ENCODE measurements at places on chromosomes 4 and X.

DNA sequence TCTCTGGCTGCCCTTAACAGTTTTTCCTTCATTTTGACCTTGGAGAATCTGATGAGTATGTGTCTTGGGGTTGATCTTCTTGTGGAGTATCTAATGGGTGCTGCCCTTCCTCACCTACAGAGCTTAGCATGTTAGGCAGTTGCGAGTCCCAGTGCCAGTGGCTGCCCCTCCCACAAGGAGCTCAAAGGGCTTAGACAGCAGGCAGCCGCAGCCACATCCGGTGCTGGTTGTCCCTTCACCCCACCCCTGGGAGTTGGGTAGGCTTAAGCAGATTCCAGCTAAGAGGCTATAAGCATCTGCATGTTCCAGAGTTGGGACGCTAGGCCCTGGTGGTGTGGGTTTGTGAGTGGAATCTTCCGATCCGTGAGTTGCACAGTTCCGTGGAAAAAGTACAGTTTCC is 322.1 kb upstream of the ARX start:
- no peak for DNase-seq

DNA sequence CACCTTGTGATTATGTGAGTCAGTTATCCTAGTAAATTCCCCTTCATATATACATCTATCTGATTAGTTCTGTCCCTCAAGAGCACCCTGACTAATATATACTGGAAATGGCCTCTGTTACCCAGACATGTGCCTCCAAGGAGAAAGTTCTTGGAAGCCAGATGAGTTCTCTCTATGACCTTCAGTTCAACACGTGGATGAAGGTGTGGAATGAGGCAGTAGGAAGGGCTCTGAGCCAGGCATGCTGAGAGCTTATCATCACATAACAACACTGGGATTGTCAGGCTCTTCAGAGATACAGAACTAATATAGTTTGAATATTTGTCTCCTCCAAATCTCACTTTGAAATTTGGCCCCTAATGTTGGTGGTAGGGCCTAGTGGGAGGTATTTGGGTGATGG is 44.4 kb upstream of the DHRSX start:
- DNase-seq: no peak

- DNase-seq: no peak
Observed at GRCh38 chr4:7147661-7148310, 44.6 kb upstream of the SORCS2 start.

DNA sequence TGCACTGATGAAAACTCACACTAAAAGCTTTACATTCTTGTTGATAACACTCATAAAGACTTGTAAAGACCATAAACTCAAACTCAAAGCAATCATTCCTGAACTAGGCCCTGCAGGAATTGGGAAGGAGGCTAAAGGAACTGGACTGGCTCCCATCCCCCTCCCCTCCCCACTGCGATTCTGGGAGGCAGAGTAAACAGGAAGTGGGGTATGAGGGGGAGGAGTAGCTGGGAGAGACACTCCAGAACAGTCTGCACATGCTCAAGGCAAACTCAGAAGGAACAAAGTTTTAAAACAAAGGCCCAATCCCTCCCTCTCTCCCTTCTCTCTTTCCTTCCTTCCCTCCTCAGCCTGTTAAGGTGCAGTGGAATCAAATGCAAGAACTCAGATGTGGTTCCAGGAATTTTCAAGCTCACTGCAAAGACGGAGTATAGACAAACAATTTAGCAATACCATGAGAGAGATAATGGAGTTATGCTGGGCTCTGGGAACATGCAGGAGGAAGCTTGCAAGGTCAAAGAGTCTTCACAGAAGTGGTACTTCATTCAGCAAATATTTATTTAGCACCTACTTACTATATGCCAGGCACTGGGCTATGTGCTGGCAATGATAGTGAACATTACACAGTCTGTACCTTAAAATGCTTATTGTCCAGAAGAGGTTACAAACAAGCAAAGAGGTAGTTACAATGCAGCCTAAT is 15.9 kb downstream of the MID1IP1 start:
- DNase-seq: no peak

DNA sequence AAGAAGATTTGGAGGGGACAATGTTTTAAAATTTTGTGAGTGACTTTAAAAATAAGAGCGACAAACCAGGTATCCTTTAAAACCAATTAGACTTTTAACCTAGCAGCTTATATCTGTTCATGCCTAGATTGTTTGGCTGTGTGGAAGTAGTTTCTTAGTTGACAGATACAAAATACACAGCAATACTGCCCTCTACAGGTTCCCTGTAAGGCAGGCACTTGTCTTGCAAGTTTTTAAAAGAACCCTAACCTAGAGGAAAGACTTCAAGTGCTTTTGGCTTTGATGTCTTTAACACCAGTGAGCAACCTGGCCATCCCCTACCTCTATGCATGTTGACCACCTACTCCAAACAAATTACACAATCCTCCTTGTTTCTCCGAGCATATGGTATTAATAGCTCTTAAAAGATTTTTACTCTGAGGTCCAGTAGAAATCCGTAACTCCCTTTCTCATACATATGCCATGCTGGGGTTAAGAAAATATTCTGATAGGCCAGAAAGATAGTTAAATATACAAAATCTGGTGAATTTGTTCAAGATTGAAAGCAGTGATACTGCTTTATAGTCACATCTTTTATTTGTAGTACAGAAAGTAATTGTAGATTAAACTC is 273.0 kb downstream of the ARHGAP24 start:
- DNase-seq: peak; percentile 85

DNA sequence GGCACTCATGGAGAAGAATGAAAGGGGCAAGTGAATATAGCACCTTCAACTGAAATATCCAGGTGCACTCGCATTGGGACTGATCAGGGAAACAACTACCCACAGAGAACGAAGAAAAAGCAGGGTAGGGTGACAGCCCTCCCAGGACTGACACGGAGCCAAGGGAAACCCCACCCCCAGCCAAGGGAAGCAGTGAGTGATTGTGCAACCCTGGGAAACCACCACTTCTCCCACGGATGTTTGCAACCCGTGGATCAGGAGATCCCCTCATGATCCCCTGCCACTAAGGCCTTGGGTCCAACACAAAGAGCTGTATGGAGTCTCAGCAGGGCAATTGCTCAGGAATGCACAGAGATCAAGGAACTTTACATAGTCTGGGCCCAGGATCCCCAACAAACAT is 158.5 kb upstream of the HCCS start:
- no peak for DNase-seq

GRCh38 chr4:111040904-111041303 is 418.0 kb upstream of the PITX2 start:
- DNase-seq: no peak

GRCh38 chr4:4689694-4690440 is 148.0 kb upstream of the STX18 start:
- DNase-seq: no peak

DNA sequence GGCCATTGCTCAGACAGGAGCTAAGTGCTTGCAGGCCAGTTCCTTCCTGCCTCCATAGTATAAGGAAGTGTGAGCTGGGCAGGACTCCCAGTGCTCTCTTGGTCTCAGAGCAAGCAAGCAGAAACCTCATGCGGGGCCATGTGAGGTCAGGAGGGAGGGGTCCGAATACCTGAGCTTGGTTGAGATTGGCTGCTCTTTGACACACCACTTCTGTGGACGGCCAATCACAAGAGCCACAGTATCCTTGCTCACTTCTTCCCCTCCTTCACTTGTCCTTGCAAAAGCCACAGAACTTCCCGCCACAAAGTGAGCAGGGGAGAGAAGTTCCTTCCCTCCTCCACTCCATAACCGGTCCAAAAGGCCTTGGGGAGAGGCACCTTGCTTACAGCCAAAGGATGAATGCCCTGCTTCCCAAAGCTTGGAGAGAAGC is 56.7 kb downstream of the PRPS1 start:
- peak; percentile 47 for DNase-seq

DNA sequence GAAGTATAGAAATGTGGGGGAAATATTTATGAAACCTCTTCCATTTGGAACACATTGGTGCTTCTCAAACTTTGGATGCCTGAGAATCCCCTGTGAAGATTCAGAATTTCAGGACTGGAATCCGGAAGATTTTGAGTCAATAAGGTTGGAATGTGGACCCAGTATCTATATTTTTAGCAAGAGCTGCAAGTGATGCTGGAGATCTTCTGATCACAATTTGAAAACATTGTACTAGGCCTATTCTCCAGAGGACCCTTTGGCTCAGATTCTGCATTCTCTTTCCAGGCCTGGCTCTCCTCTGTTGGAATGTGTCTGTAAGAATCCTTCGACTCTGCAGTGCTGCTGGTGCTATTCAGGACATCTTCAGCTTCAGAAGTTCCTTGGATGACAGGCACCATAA is 2.4 kb upstream of the PKD2 start:
- peak; percentile 54 for DNase-seq

- DNase-seq: no peak
Observed at GRCh38 chrX:6885396-6885795, 262.1 kb upstream of the STS start.

- no peak for DNase-seq
Observed at GRCh38 chr4:48670587-48670986, 109.5 kb downstream of the FRYL start.

DNA sequence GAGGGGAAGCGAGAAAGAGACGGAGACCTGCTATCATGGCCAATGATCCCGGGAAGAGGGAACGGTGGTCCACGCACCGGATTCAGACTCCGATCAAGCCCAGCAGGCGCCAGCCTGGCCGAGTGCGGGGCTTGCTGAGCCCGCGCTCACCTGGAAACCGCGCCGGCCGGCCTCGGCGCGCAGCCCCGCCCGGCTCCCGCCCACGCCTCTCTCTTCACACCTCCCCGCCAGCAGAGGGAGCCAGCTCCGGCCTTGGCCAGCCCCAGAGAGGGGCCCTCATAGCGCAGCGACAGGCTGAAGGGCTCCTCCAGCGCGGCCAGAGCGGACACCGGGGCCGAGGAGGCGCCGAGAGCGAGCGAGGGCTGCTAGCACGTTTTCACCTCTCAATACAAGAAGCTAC is 36.8 kb upstream of the SPANXN2 start:
- no peak for DNase-seq

DNA sequence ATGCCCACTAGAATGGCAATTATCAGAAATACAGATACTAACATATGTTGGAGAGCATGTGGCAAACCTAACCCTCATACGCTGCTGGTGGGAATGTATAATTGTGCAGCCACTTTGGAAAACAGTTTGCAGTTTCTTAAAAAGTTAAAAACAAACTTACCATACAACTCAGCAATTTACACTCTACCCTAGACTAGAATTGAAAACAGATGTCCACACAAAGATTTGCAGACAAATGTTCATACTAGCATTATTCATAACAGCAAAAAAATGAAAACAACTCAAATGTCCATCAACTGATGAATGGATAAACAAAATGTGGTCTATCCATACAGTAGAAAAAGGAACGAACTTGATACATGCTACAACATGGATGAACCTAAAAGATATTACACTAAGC is 64.4 kb downstream of the SLC9A7 start:
- no peak for DNase-seq

- DNase-seq: peak; percentile 35
Observed at GRCh38 chrX:63918611-63919010, 133.6 kb upstream of the ARHGEF9 start.

DNA sequence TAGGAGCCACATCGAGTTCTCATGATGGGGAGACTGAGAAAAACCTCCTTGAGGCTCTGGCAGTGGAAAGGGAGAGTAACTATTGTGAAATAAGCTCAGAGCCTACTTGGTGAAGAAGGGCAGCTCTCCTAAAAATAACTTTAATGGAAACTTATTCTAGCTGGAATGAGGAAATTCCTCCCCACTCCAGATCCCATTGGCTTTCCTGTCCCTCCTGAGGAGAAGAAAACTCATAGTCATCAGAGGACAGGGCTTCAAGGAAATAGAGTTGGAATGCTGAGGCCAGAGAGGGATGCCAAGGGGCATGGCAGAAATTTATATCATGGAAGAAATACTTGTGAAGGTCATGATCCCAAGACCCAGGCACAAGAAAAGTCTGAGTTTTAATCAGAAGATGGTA is 70.7 kb upstream of the TAPT1 start:
- no peak for DNase-seq

DNA sequence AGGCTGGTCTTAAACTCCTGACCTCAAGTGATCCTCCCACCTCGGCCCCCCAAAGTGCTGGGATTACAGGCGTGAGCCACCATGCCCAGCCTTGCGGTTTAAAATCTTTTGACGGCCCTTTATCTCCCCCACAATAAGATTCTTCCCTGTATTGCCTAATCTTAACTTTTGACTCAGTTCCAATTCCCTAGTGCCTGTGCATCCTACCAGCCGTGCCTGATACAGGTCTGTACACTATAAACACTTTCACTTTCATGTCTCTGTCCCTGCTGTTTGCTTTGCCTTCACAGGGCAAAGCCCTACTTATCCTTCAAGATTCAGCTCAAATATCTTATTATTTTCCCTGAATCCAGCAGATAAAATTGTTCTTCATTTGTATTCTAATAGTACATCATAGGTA is 74.6 kb downstream of the WDR44 start:
- peak; percentile 11 for DNase-seq

DNA sequence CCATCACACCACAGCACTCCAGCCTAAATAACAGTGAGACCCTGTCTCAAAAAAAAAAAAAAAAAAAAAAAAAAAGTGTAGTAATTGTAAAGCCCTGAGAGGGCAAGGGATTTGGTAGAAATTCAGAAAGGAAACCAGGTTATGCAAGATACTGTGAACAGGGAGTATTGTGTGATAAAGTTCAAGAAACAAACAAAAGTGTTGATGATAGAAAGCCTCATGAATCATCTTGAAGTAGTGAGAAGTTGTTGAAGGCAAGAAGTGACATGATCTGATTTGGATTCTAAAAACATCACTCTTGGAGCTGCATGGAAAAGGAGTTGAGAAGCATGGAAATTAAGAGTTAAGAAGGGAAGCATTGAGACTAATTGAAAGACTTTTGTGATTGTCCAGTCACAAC is 102.2 kb downstream of the RAP1GDS1 start:
- no peak for DNase-seq

DNA sequence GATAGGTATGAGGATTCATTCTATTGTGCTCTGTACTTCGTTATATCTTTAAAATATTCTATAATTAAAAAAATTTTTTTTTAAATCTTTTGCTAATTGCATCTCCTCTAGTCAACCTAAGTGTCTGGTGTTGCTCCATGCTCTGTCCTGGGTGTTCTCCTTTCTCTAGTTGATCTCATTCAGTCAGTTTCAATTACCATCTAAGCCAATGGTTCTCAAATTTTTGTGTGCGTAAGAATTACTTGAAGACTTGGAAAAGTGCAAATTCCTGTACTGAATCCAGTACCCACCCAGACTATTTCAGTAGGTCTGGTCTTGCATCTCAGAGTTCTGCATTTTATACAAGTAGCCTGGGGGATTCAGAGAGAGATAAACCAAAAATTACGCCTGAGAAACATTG is 6.7 kb downstream of the TMPRSS11D start:
- DNase-seq: no peak

GRCh38 chr4:122884499-122884898 is 37.9 kb downstream of the NUDT6 start:
- DNase-seq: no peak

Data from foreskin fibroblast (primary cell).